ENCODE measurements at places on chromosomes 5 and 9.

- DNase-seq, result no peak
Measured at GRCh38 chr9:98807814-98808195, 335 bp downstream of the GALNT12 start.

GRCh38 chr9:77819657-77820056 lies 171.5 kb upstream of the GNA14 start:
- DNase-seq, result no peak

DNA sequence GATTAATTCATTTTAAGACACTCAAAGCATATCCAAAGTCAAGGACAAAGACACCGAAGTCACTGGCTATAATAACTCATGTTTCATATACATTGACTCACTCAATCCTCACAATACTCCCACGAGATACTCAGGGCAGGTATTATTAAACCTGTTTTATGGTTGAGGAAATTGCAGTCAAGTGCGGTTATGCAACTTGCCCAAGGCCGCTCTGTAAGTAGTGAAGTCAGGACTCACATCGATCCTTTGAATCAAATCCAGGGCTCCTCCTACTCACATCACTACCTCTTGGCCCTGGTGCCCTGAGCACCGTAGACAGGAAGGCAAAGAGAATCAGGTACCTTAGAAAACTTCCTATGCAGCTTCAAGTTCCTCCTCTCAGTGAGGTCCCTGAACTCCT lies 87.8 kb upstream of the APC start:
- DNase-seq, result no peak

DNA sequence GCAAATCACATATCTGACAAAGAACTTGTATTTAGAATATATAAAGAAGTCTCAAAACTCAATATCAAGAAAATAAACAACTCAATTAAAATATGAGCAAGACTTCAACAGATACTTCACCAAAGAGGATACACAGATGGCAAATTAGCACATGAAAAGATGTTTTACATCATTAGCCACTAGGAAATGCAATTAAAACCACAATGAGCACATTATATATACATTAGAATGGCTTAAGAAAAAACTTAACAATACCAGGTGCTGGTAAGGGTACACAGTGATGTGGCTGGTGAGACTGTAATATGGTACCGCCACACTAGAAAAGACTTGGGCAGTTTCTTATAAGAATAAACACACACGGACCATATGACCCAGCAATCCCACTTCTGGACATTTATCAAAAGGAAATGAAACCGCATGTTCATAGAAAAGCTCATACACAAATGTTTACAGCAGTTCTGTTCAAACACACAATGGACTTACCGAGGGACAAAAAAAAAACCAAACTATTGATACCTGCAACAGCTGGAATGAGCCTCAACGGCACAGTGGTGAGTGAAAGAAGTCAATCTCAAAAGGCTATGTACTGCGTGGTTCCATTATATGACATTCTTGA lies 27.6 kb downstream of the SEMA4D start:
- DNase-seq, result no peak

GRCh38 chr5:163790497-163790896 lies 285.1 kb downstream of the MAT2B start:
- no peak for DNase-seq

GRCh38 chr5:72459089-72459661 lies 48.0 kb downstream of the ZNF366 start:
- no peak for DNase-seq

- DNase-seq, result no peak
Measured at GRCh38 chr5:102107865-102108264, 188.2 kb downstream of the SLCO4C1 start.

DNA sequence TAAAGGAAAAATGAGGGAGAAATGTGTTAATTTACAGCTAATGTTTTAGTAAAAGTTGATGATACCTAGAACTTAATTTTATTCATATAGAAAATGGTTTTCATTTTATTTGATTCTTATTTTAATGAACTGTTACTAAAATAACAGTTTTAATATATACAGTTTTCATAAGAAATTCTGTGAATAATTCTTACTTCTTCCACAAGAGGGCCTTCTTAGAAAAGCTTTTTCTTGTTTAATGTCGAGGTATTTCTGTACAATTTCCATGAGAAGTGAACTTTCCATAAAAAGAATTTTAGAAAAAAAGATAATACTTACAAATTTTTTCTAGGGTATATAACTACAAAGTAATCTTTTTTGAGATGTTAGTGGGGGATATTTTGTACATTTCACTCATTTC lies 73.9 kb downstream of the KLF9 start:
- DNase-seq, result no peak

DNA sequence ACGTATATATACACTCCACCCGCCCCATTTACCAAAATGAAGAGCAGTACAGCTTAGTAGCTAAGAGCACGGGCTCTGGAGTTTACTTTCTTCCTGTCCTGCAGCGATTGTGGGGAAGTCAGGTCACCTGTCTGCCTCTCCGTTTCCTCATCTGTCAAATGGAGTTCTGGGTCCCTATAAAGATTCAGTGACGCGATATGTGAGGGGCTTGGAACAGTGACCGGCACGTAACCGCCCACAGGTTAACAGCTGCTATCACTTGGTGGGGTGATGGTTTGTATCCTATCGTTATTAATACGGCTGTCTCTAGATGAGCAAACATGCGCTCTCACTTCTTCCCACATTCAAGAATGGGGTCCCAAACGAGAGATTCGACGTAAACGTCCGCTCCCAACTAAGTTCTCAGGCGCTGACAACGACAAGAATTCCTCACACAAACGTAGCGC lies 426 bp downstream of the FAM114A2 start:
- DNase-seq, result no peak
